ENCODE measurements at places on chromosomes 5 and 9.

DNA sequence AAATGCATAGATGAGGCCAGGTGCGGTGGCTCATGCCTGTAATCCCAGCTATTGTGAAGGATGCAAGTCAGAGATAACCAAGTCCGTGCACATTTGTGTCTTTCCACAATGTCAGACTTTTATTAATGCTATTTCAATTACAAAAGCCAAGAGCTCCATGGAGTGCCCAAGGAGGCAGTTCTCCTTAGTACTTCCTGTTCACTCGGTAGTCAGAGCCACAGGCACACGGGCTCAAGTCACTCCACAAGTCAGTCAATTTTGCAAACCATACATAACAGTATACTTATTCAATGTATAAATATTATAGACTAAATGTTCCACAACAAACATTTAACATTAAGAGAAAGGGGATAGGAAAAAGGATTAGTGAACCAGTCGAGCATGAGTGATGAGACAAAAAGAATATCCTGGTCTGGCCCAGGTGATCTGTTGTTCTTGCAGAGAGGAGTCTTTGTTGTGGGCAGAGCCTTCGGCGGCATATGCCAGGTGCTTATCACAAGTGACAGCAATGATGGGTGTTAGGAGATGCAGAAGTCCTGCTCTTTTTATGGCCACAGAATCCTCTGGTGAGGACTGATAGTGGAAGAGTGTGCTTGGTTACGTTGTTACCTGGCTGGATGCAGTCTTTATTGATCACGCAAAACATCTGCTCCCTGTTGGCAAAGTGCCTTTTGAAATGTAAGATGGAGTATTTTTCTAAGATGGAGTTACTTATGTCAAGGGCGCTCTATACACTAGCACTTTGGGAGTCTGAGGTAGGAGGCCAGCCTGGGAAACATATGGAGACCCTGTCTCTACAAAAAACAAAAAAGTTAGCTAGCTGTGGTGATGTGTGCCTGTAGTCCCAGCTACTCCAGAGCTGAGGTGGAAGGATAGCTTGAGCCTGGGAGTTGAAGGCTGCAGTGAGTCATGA is 167.0 kb upstream of the FBXL17 start:
- DNase-seq = no peak

DNA sequence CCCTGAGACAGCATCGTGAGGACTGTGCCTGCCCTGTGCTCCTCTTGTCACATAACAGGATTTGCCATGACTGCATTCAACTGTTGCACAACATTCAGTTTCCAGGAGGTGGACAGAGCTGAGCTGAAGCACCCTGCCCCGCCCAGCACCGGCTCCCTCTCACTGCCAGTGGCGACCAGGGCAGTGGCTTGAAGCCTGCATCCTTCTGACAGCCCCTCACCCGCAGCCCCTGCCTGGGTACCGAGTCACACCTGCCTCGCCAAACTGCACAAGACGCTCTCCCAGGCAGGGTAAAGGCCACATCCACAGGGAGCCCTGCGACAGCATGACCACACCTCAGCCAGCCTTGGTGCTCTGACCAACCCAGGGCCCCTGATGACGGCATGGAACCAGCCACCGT is 59.9 kb upstream of the ZNF354A start:
- no peak for DNase-seq

DNA sequence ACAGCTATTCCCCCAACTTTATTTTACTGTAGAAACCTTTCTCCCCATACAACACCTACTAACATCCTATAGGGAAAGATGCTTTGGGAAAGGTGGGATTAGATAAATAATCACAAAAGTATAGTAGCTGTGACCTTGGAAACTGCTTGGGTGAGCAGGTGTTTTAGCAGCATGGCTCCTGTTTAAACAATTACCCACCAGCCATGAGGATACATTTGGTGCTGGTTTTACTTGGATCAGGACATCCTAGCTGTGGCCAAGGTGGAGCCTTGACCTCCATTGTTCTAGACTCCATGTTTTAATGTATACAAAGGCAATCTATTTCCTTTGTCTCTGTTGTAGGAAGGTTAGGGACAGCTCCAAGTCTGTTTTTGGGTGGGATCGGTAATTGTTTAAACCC is 56.8 kb upstream of the ALDH1B1 start:
- DNase-seq = no peak

DNA sequence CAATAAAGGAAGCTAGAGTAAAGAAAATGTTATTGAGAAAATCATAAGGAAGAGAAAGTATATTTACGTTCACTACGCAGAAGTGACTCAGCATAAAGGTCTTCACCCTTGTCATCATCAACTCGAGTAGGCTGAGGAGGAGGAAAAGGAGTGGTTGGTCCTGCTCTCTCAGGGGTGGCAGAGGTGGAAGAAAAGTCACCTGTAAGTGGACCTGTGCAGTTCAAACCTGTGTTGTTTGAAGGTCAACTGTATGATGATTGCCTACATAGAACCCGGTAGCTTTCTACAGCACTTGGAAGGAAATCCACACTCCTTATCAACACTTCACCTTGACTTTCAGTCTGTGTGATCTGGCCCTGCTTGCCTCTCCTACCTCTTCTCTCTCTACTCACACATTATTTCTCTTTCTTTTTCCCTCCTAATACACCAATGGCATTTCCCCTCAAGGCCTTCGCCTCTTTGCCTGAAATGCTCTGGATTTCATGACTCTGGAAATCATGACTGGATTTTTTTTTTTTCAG is 109.3 kb upstream of the CPEB4 start:
- DNase-seq = no peak

DNA sequence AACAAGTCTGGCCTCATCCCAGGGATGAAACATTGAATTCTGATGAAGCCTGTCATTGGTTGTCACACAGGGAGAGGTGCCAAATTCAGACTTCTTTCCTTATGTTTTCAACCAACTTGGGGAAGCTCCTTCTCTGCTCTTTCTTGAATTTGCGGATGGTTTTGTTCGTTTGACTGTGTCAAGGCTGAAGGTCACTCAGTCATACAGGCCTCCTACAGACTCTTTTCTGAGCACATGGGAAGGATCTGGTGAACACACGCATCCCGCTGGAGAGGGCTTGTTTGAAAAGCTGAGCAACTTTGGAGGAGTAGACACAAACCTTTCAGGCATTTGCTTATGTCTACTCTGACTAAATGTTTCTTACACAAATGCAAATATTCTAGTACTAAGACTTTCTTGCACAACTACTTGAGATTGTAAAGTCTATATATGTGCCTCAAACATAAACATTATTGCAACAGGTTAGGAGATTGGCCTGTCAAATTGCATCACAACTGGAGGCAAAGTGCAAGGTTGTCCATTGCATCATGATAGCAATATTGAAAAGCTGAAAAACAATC is 151.5 kb upstream of the NR3C1 start:
- no peak for DNase-seq

- no peak for DNase-seq
Observed at GRCh38 chr5:1112596-1113331, 901 bp upstream of the SLC12A7 start.

- no peak for DNase-seq
Observed at GRCh38 chr5:122940890-122941289, 95.5 kb downstream of the SNX24 start.

GRCh38 chr9:128800061-128800460 is 13.0 kb downstream of the TBC1D13 start:
- DNase-seq = no peak

GRCh38 chr5:9226016-9226536 is 319.8 kb downstream of the SEMA5A start:
- no peak for DNase-seq

DNA sequence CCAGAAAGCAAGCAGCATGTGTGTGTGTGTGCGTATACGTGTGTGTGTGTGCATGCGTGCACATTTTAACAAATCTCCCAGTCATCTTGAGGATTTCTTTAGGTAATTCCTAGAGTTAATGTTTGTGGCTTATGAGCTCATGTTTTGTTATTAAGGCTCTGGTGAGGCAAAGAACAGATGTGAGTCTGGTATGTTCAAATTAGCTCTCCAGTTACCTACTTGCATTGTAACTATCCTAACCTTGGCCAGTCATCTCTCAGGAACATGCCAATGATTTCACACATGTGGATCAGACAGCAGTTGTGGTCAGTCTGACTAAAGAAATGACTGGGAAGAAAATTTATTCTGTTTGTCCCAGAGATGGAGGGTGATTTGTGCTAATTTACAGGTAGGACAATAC is 163.1 kb downstream of the IZUMO3 start:
- no peak for DNase-seq

DNA sequence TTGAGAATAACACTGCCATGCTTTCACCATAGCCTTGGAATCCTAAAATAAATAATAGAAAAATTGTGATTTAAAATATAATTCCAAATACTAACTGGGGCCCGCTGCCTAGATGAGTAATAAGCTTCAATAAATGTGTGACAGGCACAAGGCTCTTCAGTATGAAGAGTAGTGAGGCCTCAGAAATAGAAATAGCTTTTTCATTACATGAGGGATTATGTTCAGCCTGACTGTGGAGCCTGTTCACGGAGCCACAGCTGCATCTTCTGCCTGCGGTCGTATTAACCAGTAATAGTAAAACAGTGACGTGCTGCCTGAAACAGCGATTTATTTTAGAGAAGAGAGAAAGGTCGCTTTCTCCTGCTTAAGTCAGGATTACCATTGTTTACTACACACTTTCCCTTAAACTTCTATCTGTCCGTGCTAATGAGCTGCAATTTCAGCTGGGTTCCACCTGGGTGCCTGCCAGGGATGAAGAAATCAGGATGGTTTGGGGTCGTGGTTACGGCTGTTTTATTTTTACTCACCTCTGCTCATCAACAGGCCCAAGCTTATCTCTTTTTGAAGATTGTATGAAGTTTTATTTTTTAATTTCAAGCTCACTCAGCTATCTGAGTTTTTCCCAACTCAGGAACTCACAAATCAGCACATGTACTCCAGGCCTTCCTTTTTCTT is 284.9 kb upstream of the WWC1 start:
- DNase-seq = no peak

DNA sequence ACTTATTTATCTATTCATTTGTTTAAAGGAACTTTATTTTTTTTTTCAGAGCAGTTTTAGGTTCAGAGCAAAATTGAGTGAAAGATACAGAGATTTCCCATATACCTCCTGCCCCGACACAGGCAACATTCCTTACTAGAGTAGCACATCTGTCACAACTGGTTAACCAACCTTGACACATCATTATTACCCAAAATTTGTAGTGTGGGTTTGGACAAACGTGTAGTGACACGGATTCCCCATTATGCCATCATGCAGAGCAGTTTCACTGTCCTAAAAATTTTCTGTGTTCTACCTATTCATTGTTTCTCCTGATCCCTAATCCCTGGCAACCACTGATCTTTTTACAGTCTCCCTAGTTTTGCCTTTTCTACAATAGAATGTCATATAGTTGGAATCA is 57.3 kb upstream of the LHFPL2 start:
- no peak for DNase-seq

- DNase-seq = no peak
Observed at GRCh38 chr5:31173614-31174013, 19.9 kb upstream of the CDH6 start.

DNA sequence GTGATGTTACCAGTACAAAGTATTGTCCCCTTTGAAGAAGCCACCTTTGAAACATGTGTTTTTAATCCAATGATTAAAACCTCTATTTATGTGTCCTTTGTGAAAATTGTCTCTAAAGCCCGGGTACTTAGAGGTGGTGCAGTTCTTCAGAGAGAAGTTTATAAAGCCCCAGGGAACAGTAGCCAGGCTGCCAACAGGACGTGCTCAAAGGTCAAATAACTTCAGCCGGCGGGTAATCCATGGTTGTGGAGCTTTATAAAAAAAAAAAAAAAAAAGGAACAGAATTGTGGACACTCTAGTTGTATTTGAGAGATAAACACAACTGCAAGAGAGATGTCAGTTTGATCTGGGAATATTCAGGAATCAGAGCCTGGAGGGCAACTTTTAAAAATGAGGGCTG is 57.9 kb upstream of the CTNND2 start:
- DNase-seq = no peak

DNA sequence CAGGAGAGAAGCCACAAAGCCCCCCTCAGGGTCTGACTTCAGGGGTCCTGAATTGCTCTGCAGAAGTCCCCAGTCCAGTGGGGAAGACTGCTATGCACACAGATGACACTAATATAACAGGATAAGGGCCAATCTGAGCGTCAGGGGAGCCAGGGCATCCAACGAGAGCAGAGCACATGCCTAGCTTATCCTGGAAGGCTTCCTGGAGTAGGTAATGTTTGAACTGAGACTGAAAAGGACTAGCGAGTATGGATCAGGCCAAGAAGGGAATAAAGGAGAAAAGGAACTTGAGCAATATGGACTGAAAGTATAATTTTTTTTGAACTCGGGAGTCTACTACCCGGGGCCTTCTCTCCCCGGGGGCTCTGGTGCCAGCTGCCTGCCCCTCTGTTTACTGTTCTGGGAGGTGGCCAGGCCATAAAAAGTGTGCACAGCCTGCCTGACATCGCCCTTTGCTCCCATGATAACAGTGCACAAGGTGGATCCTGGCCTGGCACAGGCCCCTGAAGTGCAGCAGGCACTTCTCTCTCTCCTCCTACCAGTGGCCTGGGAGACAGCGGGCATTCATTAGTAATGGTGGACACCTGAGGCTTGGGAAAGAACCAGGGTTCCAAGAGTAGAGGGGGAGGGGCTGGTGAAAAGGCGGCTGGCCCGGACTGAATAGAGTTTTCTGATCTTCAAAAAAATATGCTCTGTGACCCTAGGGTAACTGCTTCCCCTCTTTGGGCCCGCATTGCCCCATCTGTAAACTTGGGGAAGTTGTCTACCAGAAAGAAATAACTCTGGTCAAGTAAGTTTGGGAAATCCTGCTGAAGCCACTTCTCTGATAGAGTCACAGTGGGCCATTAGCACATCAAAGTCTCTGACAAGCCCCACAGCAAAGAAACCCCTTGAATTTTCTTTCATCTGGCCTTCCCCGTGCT is 4.6 kb upstream of the SLC6A7 start:
- no peak for DNase-seq

DNA sequence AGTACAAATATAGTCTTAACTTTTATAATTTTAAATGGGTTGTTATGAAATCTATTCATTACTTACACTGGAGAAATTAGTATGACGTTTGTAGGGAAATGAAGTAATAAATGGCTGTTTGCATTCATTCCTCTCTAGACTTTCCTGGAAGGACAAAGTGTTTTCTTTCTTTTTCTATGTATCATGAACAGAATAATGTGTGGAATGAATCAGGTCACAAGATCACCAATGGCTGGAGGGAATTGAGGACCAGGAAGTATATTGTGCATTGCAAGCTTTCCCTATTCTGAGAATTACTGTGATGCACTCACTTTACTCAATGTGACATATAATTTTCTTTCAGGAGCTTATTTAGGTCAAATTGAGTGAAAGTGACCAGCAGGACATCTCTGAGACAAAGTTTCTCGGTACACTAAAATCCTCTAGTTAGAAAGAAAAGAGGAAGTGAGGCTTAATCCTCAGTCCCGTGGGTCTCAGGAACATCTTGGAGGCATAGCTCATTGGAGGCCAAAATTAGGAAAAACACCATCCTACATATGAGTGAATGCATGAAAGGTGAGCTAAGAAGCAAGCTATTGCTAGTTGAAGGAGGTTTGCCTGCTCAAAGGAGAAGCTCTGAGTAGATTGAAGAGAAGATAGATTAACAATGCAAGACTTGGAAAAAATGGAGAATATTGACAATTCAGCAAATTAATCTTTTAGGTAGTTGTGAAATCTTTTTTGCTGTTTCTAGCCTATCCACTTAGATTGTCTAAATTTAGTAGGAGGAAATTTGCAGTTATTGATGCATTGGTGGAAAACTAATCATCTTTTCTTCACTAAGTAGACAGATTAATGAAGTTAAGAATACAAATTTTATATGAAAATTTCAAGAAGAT is 28.0 kb downstream of the ERAP2 start:
- no peak for DNase-seq

GRCh38 chr9:7011395-7012067 is 253.8 kb downstream of the KDM4C start:
- no peak for DNase-seq
